ENCODE measurements at places on chromosomes 3 and 15. TPM values are rescaled to one million over a fixed set of nuclear protein-coding genes. Genes with fewer than 3 reads are reported as not detected.

The SCN5A gene
- total RNA-seq = 3.1 TPM

The ZDHHC23 gene
- total RNA-seq = 0.48 TPM

The ZIC1 gene
- total RNA-seq = 0.06 TPM

The GOLGA8R gene
- total RNA-seq = 1.5 TPM

The WDR93 gene
- not detected for total RNA-seq

The CCR8 gene
- not detected for total RNA-seq

The CDCP1 gene
- total RNA-seq = 19.4 TPM

The GNAT1 gene
- total RNA-seq = not detected

The CTXND1 gene
- total RNA-seq = not detected

The NEDD4 gene
- 39.3 TPM for total RNA-seq

The CLCN2 gene
- 3.3 TPM for total RNA-seq

The THPO gene
- total RNA-seq = not detected

The QTRT2 gene
- 13.3 TPM for total RNA-seq

The IL17RD gene
- total RNA-seq = 3.2 TPM

The HCLS1 gene
- 77.3 TPM for total RNA-seq

The DHFR2 gene
- 2.5 TPM for total RNA-seq

The EPHA3 gene
- 0.34 TPM for total RNA-seq

Data from glomerular endothelial cell (primary cell).